ENCODE measurements at places on chromosomes 6 and 20.
A peak's percentile ranks its signal among the peaks of the same experiment; 100 is the strongest.

GRCh38 chr6:89273816-89274215, 41.3 kb downstream of the GABRR2 start:
- peak; percentile 0 for DNase-seq

DNA sequence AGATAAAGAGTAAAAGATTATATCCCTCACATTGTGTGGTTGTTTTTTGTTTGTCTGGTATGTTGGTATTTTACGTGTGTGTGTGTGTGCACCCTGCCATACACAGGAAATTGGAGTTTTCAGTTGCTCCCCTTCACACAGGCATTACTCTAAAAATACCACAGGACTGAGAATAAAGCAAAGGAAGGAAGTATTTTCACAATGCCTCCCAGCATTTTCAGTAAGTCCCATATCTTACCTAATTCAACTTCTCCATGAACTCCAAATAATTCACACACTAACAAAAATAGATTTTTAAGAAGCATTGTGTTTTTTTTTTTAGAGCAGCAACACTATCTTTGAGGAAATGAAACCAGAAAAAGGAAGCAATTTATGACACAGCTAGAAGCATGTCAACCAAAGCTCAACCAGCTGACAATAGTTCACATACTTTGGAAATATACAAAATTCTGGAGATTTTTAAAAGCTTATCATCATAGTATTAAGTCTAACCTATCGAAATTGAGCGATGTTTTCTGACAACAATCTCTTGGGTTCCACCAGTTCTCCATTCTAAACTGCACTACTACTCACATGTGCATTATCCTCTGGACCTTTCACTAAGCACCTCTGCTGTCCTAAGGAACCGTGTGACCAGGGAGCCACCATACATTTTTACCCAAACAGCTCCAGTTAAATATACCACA, 2.1 kb downstream of the UBE2J1 start:
- DNase-seq: no peak

GRCh38 chr6:3371222-3371949, 85.5 kb downstream of the SLC22A23 start:
- no peak for DNase-seq

GRCh38 chr6:33595001-33595846, 15.1 kb upstream of the BAK1 start:
- DNase-seq: no peak

DNA sequence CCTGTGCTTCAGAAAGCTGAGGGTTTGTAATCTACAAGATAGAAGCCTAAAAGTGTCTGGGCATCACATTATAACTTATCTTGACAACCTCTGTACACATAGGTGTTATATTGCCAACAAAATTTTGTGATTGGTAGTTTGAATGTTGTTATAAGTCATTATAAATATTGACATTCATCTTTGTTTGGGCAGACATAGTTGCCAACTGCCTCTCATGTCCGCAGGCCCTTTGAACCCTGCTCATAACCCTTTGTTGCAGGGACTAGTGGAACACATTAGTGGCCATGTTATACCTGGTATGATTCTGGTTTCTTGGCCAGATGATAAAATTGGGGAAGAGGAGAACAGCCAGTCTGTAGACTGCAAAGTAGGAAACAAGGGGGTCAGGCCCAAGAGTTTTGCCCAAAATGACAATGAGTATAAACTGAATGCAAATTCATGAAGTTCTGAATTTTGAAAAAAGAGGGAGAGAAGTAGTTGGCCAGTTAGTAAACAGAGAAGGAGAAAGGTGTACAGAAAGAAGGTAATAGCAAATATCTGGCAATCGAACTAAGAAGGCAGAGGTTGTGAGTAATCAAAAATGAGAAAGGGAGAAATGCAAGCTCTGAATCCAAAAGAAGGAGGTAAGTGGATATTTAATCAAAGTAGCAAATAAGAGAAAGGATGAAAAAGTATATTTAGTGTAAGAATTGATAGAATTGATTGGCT, 21.6 kb upstream of the LMBRD1 start:
- no peak for DNase-seq

- DNase-seq: no peak
These were observed 498.2 kb upstream of the CITED2 start for GRCh38 chr6:139872665-139873064.

- DNase-seq: no peak
These were observed 63.1 kb downstream of the SEC63 start for GRCh38 chr6:107894809-107895396.

DNA sequence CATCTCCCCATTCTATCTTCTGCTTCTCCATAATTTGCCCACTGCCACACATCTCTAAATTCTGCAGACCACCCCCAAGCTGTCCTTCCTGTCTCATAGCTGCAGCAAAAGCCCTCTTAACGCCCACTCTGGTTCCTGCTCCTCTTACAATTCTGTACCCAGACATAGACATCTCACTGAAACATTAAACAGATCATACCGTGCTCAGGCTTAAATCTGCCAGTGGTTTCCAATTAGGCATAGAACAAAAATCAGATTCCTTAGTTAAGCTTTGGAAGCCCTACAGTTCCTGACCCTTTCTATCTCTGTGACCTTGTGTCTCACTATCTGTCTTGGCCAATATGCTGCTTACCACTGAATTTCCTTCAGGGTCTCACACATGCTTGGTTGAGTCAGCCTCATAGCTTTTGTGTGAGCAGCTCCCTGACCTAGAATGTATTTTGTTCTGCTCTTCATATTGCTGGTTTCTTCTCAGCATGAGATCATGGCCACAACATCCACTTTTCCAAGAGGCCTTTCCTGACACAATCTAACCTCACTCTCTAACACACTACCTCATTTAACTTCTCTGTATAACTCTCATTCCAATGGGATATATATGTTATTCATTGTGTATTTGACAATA, 749.7 kb downstream of the MAFB start:
- no peak for DNase-seq

DNA sequence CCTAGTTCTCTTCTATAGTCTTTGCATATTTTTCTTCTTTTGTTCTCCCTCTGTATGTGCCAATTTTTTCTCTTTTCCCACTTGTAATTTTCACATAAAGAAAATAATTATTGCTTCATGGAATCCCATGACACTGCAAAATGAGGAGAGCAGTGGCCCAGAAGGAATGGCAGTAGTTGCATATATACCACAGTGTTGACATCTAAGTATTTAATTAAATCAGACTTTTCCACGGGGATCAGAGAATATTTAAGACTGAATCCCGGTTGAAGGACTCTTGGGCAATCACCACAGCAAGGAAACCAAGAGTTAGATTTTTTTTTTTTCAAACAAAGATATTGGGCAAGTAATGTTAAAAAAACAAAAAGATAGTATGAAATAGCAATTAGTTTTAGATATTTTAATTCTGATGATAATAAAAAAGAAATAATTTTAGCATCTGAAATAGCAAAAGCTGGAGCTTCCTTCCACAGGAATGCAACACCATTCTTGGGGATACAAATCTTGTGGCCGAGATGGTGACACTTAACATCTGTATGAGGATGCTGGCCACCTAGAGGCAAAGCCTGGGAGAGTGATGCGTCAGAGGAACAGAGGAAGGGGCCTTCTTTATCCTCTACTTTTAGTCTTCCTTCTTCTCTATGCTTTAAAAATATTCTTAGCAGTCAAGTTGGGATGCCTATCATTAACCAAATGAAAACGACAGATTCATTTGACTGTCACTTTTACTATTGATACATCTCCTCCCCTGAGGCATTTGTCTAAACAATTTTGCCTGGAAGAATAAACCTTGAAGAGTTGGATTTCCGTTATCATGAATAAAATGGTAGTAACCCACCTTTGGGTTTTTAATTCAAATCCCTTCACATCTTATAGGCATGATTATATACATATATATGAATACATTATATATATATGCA, 356.2 kb downstream of the GJA1 start:
- no peak for DNase-seq

GRCh38 chr6:37452522-37452921, 19.5 kb downstream of the CMTR1 start:
- DNase-seq: no peak

- no peak for DNase-seq
These were observed 29.3 kb upstream of the CTAGE9 start for GRCh38 chr6:131740161-131740560.

All from activated CD8-positive, alpha-beta memory T cell treated with anti-CD3 and anti-CD28 coated beads for 24 hours (primary cell).